ENCODE measurements at places on chromosomes 12 and 14. TPM values are rescaled to one million over a fixed set of nuclear protein-coding genes. Genes with fewer than 3 reads are reported as not detected.

FMNL3 gene
- total RNA-seq: 13.3 TPM

TPPP2 gene
- not detected for total RNA-seq

GRCh38 chr12:71447691-71448132 lies 8.1 kb downstream of the LGR5 start:
- H3K4me3 ChIP-seq: no peak overlapping the region
- H3K4me1 ChIP-seq: no peaks in the 10 kb centered on the region
- H3K27ac ChIP-seq: no peak overlapping the region
- DNase-seq: no peak
- no peaks in the 10 kb centered on the region for H3K36me3 ChIP-seq

DNA sequence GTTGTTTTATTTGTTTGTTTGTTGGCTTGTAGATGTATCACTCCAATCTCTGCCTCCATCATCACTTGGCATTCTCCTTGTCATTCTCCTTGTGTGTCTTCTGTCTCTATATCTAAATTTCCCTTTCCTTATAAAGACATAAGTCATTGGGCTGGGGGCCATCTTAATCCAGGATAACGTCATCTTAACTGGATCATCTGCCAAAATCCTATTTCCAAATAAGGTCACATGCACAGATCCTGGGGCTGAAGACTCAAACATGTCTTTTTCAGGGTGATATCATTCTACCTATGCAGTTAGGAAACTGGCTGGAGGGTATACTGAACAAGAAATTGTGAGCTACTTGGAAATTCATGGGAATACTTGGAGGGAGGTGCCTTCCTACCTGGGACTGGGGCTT lies 8.7 kb upstream of the CCDC60 start:
- no peak overlapping the region for H3K4me3 ChIP-seq
- H3K27ac ChIP-seq: no peak overlapping the region
- no peaks in the 10 kb centered on the region for H3K36me3 ChIP-seq

DNA sequence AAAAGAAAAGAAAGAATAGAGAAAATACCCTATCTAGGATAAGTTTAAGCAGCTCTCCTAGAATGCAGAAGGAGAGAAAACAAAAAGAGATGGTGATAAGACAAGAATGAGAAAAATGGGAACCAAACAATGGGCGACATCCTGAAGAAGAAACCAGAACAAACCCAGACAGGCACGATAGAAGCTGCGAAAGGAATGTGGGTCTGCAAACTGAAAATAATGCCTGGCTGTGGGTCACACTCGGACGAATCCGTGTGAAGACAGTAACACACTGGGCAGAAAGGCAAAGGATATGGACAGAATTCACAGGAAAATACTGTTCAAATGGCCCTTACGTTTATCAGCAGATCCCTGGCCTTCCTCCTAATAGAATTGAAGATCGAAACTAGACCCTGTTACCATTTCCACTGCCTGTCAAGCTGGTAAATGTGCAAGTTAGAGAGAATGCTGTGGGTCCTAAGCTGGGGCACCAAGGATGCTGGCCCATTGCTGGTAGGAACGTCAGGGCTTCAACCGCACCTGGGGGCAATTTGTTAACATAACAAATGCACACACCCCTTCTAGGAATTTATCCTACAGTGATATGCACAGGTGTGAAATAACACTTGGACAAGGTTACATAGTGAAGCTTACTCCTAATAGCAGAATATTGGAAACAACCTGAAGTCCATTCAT lies 117.5 kb upstream of the RFLNA start:
- no peaks in the 10 kb centered on the region for H3K4me1 ChIP-seq
- H3K36me3 ChIP-seq: no peaks in the 10 kb centered on the region
- no peaks in the 10 kb centered on the region for H3K27me3 ChIP-seq
- H3K27ac ChIP-seq: no peak overlapping the region
- no peak for DNase-seq
- H3K4me3 ChIP-seq: no peak overlapping the region

DNA sequence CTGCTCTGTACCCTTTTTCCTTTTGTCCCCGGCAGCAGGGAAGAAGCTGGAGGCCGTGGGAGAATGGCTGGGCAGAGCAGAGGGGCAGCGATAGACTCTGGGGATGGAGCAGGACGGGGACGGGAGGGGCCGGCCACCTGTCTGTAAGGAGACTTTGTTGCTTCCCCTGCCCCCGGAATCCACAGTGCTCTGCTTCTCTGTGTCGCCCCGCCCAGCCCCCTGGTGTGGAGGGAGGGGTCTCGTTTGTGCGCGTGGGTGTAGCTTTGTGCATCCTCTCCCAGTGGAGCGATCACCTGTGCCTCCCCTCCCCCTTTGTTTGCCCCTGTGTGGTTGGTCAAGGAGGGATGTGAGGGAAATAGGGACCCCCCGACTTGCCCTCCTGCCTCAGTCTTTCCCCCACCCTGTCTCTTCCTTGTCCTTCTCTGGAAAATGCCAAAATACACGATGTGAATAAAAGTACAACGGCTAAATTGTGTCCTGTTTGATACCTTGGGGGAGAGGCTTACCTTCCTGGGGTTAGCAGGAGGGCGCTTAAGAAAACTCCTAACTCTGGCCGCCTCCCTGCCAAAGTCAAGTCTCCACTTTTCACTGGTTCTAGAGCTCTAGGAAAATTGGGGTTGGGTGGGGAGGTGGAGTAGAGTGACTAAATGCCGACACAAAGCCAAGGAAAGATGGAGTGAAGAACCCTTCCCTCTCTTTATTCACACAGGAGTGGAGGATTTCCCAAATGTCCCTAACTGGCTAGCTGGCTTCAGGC lies 990 bp upstream of the TPI1 start:
- H3K27ac ChIP-seq: peak overlapping the region; percentile 95
- no peaks in the 10 kb centered on the region for H3K27me3 ChIP-seq
- H3K4me1 ChIP-seq: no peaks in the 10 kb centered on the region
- DNase-seq: no peak
- peak overlapping the region; percentile 94 for H3K4me3 ChIP-seq

DNA sequence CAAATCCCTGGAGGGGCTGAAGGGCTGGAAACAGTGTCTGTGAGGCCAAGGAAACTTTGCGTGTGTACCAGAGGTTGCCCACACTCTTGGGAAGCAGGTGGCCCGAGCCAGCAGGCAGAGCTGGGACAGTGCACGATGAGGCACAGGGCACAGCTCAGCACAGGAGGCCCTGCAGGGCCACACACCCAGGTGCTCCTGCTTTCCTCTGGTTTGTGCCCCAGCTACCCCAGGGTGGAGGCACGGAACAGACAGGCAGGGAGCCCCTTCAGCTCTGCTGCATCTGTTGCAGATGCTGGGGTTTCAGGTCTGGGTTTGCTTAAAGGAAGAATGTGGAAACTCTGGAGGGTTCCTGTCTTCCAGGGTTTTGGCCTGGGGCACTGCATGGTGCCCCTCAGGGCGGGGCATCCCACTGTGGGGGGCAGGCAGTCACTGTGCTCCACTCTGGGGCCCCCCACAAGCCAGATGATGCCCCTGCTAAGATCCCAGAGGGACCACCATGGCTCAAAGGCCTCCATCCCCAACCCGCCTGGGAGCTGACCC lies 8.6 kb downstream of the TMEM179 start:
- no peaks in the 10 kb centered on the region for H3K36me3 ChIP-seq
- H3K4me3 ChIP-seq: no peak overlapping the region
- H3K27me3 ChIP-seq: no peaks in the 10 kb centered on the region
- H3K27ac ChIP-seq: no peak overlapping the region
- no peaks in the 10 kb centered on the region for H3K4me1 ChIP-seq

DNA sequence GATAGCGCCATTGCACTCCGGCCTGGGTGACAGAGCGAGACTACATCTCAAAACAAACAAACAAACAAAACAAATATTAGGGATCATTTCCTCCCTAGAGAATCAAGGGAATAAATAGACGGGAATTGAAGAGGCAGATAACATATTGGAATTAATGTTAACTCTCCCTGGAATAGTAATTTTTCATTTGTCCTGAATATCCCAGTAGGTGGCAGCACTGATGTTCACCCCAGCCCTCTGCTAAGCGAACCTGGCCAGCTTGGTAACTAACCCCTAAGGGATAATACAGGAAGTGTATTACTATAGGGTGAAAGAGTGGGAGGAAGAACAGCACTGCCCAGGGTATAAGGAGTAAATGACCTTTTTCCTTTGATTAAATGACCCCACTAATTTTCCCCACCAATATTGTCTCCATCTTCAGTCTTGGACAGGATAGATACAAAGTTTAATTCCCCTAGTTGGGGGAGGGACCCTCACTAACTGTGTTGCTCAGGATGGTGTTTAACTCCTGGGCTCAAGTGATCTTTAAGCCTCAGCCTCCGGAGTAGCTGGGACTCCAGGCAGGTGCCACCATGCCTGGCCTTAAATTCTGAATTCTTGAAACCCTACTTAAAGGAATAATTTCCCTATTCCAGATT lies 40.5 kb downstream of the SLC2A14 start:
- no peak overlapping the region for H3K27ac ChIP-seq
- DNase-seq: no peak
- no peaks in the 10 kb centered on the region for H3K27me3 ChIP-seq
- no peaks in the 10 kb centered on the region for H3K36me3 ChIP-seq
